Activated CD8-positive, alpha-beta memory T cell treated with anti-CD3 and anti-CD28 coated beads, Interleukin-2, amount 50 U/mL, for 4 hours (primary cell): ENCODE measurements at places on chromosomes 4 and X.

DNA sequence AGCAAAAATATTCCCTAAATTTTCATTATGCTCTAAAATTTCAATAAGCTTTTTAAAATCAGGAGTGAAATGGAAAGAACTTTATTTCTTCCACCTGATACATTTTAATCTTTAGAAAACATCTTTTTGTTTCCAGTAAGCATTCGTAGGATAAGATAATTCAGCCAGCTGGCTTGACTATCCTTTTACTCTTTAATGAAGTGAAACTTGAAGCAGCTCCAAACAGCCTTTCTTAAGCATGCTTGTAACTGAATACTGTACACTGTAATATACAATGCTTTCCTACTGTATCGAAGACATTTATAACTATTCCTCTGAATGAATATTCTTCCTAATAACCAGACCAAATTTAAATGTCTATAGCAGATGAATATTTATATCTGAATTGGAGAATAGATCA lies 98.8 kb downstream of the KLHL4 start:
- DNase-seq: no peak

DNA sequence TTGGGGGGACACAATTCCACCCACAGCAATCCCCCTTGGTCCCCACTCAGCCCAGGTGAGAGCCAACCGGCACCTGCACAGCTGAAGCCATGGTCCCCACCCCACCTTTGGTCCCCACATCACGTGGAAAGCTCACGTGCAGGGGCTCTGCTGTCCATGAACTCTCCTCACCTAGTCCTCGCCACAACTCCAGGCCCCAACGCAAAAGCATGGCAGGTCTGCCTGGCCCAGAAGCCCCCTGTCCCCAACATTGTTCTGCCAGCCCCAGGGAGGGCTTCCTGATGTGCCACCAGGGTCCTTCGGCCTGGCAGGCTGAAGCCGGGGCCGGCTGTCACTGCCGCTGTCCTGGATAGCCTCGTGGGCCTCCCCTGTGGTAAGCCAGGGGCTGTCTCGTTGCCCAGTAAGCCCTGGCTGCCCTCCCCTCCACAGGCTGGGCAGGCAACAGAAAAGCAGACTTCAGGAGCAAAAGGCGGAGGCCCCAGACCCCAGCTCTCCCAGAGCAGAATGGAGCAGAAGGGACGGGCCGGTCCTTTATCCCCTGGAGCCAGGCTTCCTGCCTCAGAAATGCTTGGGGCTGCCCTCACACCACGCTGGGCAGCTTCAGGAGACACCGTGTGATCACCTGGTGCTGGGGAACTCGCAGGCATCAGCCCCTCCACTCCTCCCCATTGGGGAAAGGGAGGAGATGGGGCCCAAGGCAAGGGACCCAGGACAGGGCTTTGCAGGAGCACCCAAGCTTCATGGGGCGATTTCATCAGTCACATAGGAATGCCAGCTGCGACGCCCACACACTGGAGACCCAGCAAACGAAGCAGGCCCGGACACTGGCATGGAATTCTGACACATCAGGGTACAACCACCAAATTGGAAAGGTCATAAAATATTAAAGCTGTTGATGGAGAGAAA lies 103.7 kb downstream of the ADRA2C start:
- no peak for DNase-seq

DNA sequence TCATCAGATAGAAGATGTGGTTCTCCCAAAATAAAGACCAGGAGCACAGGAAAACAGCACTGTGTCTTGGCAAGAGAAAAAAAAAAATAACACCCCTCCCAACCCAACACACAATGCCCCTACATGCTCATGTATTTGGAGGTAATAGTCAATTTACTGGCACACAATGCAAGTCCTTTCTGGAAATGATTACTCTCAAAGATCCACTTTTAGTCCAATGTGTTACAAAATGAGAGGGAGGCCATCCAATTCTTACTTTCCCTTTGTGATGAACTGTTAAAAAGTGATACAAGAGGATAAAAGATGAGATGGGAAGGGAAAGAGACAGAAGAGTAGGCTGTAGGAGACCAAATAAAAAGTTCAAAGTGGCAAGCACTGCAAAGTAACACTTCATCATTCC lies 180.3 kb upstream of the DKK2 start:
- no peak for DNase-seq

GRCh38 chrX:45750639-45751038 lies 550.0 kb upstream of the DIPK2B start:
- DNase-seq: no peak

DNA sequence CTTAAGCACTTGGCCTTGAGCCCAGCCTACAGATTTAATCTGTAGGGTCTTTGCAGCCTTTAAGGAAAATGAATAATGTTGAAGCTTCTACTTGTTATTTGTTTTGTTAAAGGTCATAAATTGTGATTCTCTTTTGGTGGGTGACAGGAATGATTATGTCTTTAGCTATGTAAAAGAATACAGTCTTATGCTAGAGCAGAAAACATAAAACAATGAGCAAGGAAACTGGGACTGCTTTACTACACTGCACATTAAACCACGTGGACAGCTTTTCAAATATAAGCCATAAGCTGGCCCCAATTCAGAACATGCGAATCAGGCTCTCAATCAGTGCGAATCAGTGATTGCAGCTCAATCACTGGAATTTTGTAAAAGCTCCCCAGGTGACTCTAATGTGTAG lies 40.9 kb upstream of the TBC1D19 start:
- DNase-seq: no peak

DNA sequence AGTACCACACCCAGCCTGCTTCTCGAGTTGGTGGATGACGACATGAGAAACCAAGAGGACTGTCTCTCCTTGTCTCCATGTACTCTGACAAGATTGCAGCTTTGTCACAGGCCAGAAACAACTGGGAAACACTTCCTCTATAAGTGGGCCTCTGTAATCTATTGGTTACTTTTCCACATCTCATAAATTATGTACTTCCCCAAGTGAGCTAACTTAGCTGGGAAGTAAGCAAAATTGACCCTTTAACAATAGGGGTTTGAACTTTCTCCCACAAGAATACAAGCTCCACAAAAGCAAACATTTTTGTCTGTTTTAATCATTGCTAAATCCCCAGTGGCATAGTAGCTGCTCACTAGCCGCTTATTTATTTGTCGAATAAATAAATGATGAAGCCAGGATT lies 14.1 kb upstream of the USO1 start:
- DNase-seq: no peak

- DNase-seq: no peak
Measured at GRCh38 chr4:78197947-78198346, 140.8 kb downstream of the FRAS1 start.

- DNase-seq: no peak
Measured at GRCh38 chr4:75644095-75644494, 13.8 kb upstream of the CDKL2 start.

GRCh38 chr4:165027762-165028402 lies 3.9 kb upstream of the TRIM60 start:
- no peak for DNase-seq

- no peak for DNase-seq
Measured at GRCh38 chr4:108042927-108043326, 53.2 kb downstream of the HADH start.

GRCh38 chr4:115249808-115250207 lies 136.4 kb upstream of the NDST4 start:
- no peak for DNase-seq

DNA sequence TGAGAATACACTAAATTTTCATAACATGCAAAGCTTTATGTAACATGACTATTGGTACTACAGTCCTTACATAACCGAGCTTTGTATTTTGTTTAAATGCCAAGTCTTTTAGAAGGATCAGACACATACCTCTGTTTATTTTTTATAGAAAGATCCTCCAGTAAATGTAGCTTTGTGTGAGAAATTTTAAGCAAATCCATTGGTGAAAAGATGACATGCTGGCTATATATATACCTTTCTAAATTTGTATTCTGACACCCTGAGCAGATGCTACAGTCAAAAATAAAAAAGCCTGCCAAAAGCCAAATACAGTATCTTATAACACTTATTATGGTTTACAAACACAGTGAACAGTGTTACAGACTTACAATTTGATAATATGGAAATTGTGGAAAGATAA lies at the start of gene YIPF7:
TSS of gene YIPF7 (minus strand) at position 201 of the 400 bp plus-strand sequence. CDS start 1,525 bp downstream, outside the sequence.
- DNase-seq: no peak

DNA sequence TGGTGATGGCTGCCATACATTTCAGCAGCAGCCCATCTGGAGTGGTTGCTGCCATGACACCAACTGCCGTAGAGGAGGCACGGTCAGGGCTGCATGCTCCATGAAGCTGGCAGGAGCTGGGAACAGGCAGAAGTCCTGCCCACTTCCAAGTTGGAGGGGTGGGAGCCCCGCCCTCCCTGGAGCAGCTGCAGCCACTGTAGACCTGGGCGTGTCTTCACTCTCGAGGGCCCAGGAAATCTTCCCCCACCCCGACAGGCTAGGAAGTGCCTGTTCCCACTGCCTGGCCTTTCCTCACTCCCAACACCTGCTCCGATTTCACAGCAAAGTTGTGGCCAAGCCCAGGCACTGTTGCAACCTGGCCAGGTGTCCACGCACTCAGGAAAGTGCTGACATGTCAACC lies 42.3 kb downstream of the NALF2 start:
- DNase-seq: no peak

GRCh38 chr4:97720869-97721432 lies 422.3 kb downstream of the STPG2 start:
- no peak for DNase-seq

GRCh38 chr4:118962540-118962939 lies 73.9 kb downstream of the SYNPO2 start:
- DNase-seq: no peak

GRCh38 chr4:73070074-73070390 lies 516 bp upstream of the COX18 start:
- DNase-seq: no peak

- DNase-seq: no peak
Measured at GRCh38 chr4:36056136-36056535, 188.2 kb downstream of the ARAP2 start.

GRCh38 chr4:144901141-144901540 lies 196.9 kb downstream of the ANAPC10 start:
- no peak for DNase-seq

DNA sequence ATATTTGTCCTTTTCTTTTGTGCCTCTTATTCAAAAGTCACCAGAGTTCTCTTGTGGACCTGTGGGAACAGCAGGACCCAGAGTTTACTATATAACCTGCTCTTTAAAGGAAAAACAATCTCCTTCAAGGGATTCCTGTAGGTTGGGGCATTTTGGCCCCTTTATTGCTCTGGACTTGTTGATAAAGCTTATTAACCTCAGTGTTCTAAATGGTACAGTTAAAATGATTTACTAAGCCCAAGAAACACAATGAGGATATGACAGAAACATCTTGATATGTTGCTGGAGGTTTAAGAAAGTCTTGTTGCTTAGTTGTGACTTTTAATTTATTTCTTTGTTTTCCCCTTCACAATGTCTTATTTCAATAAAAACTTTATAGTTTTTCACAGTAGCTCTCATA lies 46.8 kb downstream of the SLIT2 start:
- DNase-seq: no peak

GRCh38 chr4:153523164-153523796 lies 57.1 kb downstream of the TMEM131L start:
- no peak for DNase-seq

DNA sequence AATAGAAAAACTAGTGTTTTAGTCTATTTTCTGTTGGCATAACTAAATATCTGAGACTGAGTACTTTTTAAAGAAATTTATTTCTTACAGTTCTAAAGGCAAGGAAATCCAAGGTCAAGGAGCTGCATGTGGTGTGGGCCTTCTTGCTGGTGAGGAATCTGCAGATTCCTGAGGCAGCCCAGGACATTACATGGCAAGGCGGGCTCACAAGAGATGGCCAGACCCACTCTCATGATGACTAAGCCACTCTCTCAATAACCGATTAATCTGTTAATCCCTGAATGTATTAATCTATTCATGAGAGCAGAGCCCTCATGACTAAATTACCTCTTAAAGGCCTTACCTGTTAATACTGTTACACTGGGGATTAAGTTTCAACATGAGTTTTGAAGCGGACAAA lies 340.8 kb downstream of the GRXCR1 start:
- DNase-seq: no peak

DNA sequence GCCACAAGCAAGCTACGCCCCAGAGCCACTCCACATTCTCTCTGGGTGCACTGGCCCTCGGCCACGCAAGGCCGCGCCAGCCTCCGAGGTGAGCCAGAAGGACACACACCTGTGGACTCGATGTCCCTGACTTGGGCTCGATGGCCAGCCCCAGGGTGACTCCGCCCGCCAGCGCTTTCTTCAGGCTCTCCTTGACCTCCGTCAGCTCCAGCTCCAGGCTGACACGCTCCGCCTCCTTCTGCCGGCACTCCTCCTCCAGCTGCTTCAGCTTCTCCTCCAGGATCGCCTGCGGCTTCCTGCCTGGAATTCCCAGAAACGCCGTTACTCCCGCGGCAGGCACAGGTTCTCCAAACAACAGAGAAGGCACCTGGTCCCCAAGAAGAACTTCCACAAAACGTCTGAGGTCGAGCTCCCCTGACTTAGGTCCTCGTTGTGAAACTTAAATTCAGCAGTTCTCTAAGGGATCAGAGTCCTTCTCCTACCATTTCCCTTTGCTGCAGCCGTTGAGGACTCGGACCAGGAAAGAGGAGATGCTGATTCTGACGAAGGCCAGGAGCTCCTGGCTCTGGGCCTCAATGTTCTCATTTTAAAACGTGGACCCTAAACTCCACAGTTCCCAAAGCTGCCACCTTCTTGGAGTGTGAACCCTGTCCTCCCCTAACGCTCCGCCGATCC lies 166.8 kb downstream of the AFAP1 start:
- no peak for DNase-seq

DNA sequence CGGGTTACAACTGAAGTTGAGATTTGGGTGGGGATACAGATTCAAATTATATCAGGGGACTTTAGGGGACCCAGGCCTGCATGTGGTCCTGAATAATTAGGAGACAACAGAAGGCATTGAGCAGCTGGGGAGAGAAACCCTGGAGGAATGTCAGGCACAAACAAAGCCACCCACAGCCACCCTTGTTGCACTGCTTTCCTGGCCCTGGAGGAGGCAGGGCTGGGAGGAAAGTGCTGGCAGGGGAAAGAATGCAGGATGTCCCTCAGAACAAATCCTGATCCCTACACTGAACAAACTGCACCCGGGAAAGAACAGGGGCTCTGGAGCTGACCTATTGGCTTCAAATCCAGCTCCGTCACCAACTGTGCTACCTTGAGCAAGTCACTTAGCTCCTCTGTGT lies 214.1 kb upstream of the ATP6AP2 start:
- DNase-seq: no peak

GRCh38 chr4:156419080-156419685 lies 465.5 kb upstream of the CTSO start:
- DNase-seq: no peak

- no peak for DNase-seq
Measured at GRCh38 chr4:95835672-95836071, 4.2 kb upstream of the PDHA2 start.

- no peak for DNase-seq
Measured at GRCh38 chr4:185396724-185397385, at the start of gene ANKRD37. Gene ANKRD37 (plus strand): TSS chr4:185396841. CDS start chr4:185396924, 83 bp downstream.

DNA sequence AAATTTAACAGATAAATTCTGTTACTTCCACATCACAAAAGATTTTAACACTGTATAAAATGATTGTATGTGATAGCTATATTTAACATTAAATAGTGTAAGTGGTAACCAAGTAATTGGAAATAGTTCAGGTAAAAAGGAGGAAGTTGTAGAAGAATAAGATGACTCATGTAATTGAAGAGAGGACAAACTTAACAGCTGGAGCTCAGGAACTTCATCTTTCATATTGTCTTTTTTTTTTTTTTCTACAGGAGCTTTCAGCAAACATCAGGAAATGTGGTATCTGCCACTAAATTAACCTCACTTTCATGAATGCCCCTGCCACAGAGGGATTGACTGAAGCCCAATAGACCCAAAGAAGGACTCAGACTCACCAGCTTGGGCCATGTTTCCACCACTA lies 188.4 kb upstream of the VEGFC start:
- DNase-seq: no peak
